Stimulated activated naive CD8-positive, alpha-beta T cell treated with anti-CD3 and anti-CD28 coated beads, Interleukin-15, Interleukin-2, amounts not matched to agents 100 U/mL and 50 U/mL, for 24 hours (primary cell): ENCODE measurements at places on chromosomes 12 and 14.

GRCh38 chr14:75450381-75451276 is 22.8 kb downstream of the JDP2 start:
- no peak for DNase-seq

DNA sequence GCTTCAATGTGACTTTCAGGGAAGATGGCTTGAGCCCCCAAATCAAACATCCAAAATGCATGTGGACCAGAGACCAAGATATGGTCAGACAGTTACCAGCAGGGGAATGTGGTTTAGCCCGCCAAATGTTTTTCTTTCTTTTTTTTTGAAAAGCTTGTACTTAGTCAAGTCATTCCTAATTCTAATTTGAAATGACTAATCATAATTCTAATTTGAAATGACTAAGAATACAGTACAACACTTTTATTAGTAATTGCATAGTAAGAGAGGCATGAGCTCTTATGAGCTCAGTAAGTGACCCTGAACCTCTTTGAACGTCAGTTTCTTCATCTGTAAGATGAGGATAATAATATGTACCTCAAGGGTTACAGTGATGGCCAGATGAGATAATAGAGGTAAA is 72.4 kb downstream of the HECTD4 start:
- DNase-seq = no peak

GRCh38 chr14:88793259-88793625 is 489 bp upstream of the EML5 start:
- DNase-seq = peak; percentile 8

DNA sequence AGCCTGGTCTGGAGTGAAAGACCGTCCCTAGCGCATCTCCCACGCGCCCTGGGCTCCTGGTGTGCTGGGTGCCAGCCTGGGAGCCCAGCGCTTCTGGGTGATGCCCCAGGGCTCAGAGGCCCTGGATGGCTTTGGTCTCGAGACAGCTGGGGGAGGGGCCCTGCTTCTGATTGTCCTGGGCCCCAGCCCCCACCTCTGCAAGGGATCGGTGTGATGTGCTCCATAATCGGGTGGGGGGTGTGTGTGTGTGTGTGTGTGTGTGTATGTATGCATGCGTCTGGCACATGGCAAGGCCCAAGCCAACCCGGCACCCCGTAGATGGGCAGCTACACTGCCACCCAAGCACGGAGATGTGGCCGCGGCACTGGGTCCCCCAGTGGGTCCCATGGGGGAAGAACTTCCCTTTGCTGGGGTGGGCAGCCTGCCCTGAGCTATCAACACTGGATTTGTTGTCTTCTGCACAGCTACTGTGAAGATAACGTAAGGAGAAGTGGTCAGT is 3.1 kb downstream of the ZBTB42 start:
- no peak for DNase-seq
